SK-MEL-5 (cell line): ENCODE measurements at places on chromosomes 3 and 15.

DNA sequence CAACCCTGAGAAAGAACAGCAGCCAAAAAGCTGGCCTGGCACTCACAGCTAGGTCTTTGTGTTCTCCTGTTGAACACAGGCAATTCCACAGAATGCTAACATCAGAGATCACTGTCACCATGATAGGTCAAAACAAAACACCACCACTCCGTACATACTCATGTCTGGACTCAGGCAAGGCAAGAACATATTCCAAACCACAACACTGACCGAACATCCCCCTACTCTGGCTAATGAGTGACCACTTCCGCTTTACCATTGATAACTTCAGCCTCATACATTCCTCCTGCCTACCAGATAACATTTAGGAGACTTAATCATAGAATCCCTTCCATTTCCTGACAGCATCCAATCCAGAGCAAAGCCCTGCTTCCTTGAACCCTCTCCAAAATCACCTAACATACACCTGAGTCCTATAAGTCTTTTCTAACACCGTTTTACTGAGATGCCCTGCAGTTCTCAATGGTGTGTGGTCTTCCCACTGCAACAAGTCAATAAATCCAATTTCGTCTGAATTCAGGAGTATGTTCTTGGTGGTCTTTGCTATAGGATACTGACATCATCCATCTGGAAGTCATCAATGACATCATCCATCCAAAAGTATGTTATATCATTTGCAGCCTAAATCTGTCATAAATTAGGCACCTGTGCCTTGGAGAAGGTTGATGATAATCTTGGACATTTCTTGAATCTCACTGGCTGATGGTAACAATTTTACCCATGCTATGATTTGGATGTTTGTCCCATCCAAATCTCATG, 23.7 kb downstream of the RIOX2 start:
- no peak for DNase-seq

DNA sequence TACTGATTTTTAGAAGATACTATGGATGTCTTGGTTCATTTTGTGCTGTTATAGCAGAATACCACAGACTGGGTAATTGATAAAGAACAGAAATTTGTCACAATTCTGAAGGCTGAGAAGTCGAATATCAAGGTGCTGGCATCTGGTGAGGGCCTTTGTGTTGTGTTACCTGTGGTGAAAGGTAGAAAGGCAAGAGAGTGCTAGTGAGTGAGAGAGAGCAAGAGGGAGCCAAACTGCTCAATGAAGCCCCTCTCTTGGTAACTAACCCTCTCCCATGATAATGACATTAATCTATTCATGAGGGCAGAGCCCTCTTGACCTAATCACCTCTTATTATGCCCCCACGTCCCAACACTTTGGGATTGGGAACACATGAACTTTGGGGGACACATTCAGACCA, 31.3 kb downstream of the PDCD6IP start:
- no peak for DNase-seq

DNA sequence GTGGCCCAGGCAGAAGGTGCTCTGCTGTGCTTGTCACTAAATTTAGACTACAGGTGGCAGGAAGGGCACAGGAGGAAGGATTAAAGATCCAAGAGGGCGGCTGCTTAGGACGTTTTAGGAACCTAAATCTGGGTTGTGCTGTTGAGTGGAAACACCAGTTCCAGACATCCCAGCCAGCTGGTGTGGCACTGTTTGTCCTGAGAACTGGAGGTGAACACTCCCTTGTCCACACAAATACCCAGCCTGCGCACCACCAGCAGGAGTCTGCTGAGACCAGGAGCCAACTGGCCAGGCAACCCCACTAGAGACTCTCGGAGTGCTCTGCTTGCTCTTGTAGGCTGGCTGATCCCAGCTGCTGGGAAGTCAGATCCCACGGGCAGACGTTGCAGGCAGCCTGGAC, 30.3 kb upstream of the UACA start:
- no peak for DNase-seq

DNA sequence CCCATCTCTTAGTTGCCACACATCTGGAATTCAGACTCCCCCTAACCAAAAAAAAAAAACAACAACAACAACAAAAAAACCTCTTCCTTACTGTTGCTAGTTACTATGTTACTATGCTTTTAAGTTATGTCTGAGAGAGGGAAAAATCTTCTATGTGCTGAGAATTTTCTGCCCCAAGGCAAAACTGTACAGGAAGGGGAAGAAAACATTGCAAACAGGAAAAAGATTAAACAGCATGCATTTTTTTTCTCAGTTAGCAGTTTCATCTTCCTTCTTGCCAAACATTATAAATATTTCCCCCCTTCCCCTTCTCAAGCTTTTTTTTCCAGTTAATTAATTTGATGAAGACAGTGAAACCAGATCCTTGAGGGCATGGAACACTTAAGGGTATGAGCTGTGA, 1.1 kb upstream of the CD200R1 start:
- DNase-seq, result no peak

DNA sequence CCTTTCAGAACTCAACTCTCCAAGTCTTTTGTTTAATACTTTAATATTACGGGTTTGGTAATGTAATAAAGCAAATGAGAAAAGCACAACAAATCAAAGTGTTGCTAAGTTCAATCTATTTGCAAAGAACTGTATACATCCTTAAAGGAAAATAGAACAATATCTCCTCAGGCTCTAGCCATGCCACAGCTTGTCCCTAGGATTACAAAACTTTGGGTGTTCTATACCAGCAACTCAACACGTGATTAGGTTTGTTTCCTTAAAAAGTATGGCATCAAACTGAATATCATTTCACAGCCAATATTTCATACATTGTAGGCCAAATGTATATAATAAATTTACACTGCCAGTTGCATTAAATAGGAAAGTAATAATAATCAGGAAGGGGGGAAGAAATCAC, 418.6 kb upstream of the MDFIC2 start:
- no peak for DNase-seq

- DNase-seq, result no peak
Observed at GRCh38 chr3:130707902-130708601, 38.6 kb downstream of the PIK3R4 start.

GRCh38 chr15:74421302-74422245, 12.2 kb downstream of the SEMA7A start:
- peak; percentile 95 for DNase-seq

DNA sequence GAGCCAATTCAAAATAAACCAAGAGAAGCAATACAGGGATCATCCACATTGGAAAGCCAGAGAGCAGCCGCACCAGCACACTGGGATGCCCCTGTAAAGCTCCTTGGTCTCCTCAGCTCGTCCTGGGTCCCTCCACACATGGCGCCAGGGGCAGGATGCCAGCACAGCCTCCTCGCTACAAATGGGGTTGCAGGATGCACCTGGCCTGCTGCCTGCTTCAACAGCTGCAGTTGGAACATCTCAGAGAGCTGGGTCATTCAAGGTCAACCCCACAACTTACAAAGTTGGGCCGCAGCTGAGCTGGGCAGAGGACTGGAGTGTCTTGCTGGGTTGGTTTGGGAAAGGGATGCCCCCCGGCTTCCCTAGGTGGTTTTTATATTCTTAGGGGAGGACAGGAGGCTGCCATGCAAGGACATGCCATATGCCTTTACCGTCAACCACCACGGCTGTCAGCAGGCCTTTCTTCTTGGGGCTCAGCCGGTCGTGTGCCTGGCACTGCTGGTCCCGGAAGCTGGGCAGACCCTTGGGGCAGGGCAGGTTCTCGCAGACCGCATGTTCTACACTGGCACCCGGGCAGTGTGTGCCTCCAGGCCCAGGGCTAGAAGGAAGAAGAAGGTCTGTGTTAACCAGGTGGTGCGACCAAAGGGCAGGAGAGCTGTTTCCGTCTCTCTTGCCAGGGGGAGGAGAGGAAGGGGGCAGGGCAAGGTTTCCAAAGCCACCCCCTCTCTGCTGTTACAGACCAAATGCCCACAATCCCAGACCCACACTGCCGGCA, 225.2 kb downstream of the ADAMTS17 start:
- no peak for DNase-seq

DNA sequence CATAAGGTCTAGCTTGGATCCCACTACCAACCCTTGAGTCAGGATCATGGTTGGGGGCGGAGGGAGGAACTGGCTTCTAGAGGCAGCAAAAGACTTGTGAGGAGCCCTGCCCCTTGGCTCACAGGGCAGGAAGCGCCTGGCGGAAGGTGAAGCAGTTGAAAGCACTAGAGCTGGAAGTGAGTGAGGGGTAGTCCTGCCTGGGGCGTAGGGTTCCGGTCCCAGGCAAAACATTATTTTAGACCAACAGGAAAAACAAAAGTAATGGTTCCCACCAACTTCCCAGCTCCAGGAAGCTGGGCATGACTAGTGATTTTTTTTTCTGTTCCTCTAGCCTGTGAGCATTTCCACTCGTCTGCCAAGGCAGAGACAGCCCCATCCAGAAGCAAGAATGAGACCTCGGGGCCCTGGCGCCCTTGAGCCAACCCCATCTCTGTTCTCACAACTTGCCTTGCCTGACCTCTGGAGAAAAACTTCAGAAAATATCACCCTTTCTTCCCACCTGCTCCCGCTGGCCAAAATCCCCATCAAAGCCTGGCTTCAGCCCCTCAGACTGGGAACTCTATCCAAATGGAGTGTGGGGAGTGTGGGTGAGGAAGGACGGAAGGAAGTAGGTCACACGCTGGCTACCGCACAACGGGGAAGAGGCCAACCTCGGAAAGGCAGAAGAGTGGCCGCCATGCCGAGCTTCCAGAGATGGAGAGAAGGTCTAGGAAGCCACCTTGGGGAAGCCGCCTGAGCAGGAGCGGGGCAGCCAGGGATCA, 57.5 kb downstream of the RBPMS2 start:
- no peak for DNase-seq

GRCh38 chr3:178170698-178171535, 365.3 kb upstream of the KCNMB2 start:
- peak; percentile 15 for DNase-seq

DNA sequence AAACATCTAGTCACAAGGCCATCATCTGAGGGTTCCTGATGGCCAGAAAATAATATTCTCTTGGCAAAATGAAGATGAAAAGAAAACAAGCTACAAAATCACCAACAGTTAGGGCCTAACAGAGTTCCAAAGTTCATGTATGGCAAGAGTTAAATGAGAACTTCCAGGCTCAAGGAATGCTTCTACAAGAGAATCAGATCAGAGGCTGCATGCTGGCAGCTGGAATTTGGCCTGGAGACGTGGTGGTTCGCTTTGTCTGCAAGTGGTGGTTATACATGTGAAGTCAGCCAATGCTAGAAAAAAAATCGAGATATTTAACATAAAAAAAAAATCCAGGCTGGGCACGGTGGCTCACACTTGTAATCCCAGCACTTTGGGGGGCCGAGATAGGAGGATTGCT, 5.6 kb downstream of the SIAH2 start:
- no peak for DNase-seq

DNA sequence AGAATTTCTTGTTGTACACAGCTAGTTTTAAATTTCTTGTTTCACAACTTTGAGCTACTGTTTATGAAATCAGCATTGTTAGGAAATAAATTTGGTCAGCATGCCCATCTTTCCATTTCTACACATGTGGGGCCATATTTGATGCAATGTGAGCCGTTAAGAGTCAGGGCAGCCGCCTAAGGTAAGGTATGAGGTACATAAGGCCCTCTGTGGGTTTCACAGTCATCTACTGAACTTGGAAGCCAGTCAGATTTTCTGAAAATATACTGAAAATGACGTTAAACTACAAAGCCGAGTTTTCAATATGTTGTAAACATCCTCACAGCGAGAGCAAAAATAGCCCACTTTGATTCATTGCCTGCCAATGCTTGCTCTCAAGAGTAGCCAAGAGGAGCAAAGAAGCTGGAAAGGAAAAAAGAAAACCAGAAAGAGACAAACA, 94.7 kb upstream of the PDZRN3 start:
- no peak for DNase-seq
